ENCODE measurements at places on chromosomes 6 and 20.

GRCh38 chr6:90048206-90048967 lies 154.1 kb downstream of the GJA10 start:
- no peak for DNase-seq

- no peak for DNase-seq
These were observed 121.2 kb upstream of the BTN3A2 start for GRCh38 chr6:26243752-26244151.

DNA sequence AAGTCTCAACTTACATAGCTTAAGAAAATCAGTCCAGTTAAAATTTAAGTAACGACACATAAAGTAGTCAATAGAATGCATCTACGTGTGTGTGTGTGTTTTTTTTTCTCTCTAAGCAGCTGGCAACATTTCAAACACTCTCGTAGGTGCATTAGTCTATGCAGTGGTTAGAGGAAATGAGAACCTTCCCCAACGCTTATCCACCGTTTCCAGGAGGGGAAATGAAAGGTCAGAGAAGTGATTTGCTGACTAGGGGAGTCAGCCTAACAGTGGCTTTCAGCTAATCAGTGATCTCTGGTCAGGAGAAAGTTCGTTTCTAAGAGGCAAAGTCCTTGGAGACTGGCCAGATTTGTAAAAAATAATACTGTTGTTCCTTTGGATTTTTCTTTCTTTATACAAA lies 806.6 kb downstream of the C6orf118 start:
- DNase-seq, result no peak

GRCh38 chr6:30685157-30686008 lies 1.1 kb downstream of the PPP1R18 start:
- DNase-seq, result no peak

DNA sequence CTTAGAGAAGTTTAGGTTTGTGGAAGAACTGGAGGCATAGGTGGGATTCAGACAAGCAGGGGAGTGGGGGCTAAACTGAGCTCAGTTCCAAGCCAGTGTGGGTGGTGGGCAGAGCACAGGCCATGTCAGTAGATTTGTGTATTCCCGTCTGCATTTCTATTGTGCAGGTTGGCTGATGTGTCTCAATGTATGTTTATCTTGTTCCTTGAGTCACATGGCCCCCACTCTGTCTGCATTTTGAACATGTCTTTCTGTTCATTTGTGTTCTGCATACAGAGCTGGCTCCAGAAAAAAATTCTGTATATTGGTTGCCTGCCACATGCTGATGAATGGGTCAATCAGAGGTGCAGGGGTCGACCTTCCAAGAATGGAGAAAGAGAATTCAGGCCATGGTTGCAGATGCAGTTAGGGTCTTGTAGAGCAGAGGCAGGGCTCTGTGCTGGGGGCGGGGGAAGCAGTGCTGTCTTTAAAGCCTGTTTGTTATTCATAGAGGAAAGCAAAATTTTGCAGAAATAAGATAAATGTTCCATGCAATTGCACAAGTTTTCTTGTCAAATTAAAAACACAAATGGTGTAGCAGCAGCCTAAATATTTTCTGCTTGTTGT lies 166.7 kb downstream of the CDH26 start:
- no peak for DNase-seq

DNA sequence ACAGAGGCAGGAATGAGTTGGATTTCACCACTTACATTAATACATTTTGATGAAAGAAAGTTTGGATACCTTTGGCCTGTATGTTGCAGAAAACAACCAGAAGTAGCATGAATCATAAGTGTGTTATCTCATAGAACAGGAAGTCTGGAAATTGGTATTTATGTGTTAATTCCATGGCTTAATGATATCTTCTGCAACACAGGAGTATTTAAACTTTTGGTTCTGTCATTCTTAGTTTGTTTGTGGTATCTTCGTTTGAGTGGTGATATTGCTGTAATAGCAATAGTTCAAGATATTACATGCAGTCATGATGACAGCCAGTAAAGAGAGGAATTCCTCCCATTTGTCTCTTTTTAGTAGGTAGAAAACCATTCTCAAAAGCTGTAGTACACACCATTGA lies 177.3 kb downstream of the CDKAL1 start:
- no peak for DNase-seq

DNA sequence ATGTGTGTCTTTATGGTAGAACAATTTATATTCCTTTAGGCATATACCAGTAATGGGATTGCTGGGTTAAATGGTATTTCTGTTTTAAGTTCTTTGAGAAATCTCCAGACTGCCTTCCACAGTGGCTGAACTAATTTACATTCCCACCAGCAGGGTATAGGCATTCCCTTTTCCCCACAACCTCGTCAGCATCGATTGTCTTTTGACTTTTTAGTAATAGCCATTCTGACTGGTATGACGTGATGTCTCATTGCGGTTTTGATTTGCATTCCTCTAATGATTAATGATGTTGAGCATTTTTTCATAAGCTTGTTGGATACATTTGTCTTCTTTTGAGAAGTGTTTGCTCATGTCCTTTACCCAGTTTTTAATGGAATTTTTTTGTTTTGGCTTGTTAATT lies 5.3 kb upstream of the TASP1 start:
- DNase-seq, result no peak

- no peak for DNase-seq
These were observed 125.0 kb upstream of the JAG1 start for GRCh38 chr20:10798811-10799210.

DNA sequence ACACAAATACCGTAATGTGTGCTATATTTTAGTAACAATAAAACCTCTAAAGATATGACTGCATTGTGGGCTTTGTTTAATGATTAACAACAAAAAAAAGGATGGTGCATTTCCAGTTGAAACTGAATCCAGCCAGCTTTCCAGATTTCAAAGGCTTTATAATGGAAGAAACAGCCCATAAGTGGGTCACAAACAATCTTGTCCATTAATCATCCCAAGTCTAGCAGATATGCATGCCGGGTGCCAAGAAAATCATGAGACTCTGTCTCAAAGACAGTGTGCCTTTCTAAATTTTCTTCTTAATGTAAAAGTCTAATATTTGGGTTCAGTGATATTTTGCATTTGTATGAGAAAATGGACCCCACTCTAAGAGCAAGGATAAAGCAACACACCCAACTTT lies 20.6 kb upstream of the LAMP5 start:
- no peak for DNase-seq

DNA sequence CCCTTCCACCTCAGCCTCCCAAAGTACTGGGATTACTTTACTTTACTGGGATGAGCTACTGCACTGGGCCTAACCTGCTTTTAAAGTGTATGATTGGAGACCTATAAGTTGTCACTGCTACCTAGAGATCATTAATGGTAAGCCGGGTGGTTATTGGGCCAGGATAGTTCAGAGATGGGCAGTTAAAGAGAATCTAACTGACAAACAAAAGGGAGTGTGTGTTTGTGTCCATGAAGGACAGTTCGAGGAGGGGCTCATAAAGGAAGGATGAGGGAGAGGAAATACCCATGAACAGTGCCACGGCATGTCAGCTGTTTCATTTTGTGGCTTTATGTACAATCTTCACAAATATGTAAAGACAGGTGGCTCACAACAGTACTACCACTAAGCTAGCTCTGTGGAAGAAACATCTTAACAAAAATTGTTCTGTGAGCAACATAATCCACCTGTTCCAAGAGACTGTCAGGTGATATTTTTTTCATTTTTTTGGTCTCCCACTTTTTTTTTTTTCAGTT lies 69.7 kb upstream of the FAM8A1 start:
- DNase-seq, result no peak

DNA sequence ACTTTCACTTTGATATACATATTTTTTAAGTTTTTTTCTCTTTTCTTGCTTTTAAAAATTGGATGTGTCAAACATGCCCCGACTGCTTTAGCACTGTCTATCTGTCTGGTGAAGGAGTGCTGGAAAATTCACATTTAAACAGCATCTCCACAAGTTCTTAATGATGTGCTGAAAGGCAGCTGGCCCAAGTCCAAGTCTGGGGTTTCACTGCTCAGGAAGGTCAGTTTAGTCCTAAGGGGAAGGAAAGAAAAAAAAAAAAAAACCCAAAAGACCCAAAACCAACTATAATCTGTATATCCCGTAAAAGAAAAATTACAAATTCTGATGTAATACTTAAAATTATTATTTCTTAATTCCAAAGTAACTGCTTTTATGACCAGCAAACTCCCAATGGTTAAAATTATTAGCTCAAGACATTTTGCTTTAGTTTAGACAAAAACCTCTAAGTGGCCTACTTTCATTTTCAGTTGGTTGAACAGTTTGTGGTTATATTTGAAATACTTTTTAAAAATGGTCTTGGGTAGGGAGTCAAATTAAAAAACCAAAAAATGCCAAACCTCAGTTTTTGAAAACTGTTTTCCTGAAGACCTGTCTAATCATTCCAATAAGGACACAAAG lies 79.5 kb upstream of the PREP start:
- no peak for DNase-seq
